Vagina (tissue), 2 donors: ENCODE measurements at places on chromosomes 4 and X.

GRCh38 chr4:42302348-42302747, 94.9 kb upstream of the SHISA3 start:
- H3K4me3 ChIP-seq = no peak overlapping the region
- H3K27me3 ChIP-seq = no peaks in the 10 kb centered on the region
- H3K36me3 ChIP-seq = no peaks in the 10 kb centered on the region
- DNase-seq = no peak
- H3K27ac ChIP-seq = no peak overlapping the region
- no peaks in the 10 kb centered on the region for H3K4me1 ChIP-seq

DNA sequence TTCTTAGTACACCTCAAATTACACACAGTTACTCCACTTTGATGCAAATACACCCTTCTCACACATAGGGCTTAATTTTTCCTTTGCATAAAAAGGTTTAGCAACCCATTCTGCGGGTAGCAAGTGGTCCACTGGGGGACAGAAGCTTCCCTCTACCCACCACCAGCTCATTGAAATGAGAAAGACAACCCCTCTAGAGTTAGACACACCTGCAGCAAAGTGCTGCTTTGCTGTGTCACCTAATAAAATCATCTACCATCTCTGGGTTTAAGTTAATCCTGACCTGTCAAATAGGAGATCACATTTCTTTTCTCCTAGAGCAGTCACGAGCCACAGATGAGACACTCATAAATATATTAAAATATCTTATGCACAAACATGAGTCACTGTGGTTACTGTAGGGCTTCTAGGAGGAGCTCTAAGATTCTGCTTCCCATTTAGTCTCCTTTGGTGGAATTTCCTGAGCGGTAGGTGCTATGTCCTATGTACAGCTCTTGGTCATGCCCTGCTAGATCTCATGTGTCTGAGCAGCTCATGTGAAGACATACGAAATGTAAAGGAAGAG, 11.9 kb downstream of the BMX start:
- no peaks in the 10 kb centered on the region for H3K27me3 ChIP-seq
- no peak for DNase-seq
- no peak overlapping the region for H3K4me3 ChIP-seq
- no peaks in the 10 kb centered on the region for H3K36me3 ChIP-seq
- H3K4me1 ChIP-seq = no peaks in the 10 kb centered on the region

DNA sequence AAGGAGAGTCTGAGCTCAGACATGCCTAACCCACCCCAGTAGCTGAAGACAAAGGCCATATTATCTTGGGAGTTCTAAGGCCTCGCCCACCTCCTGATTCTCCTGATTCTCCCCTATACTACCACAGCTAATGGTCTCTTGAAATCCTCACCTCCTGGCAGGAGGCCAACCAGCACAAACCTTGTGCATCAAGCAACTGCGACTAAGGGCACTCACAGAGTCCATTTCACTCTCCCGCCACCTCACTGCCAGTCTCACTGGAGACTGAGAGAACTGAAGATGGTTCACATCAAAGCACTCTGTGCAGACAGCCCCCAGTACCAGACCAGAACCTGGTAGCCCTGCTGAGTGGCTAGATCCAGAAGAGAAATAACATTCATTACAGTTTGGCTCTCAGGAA, 102.1 kb upstream of the KLF8 start:
- H3K27ac ChIP-seq = no peak overlapping the region
- no peak overlapping the region for H3K4me3 ChIP-seq
- DNase-seq = no peak
- no peaks in the 10 kb centered on the region for H3K36me3 ChIP-seq

DNA sequence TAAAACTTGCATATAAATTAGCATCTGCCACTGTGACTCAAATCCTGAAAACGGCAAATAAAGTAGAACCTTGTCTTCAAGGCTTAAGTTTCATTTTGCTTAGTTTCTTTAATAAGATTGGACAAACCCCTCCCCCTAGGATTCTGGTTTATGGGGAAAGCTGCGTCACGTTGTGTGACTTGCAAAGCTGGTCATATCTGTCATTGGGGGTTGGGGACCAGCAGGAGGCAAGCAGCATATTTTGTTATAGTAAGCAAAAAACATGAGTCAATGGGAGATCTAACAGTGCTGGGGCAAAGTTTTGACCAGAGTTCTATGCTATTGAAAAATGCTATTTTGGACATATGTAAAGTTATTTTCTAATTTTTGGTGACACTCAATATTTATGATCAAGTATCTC, 407.3 kb downstream of the PCDH18 start:
- H3K4me3 ChIP-seq = peak overlapping the region; percentile 32
- H3K36me3 ChIP-seq = no peaks in the 10 kb centered on the region
- H3K4me1 ChIP-seq = no peaks in the 10 kb centered on the region
- no peak overlapping the region for H3K27ac ChIP-seq
- DNase-seq = no peak

DNA sequence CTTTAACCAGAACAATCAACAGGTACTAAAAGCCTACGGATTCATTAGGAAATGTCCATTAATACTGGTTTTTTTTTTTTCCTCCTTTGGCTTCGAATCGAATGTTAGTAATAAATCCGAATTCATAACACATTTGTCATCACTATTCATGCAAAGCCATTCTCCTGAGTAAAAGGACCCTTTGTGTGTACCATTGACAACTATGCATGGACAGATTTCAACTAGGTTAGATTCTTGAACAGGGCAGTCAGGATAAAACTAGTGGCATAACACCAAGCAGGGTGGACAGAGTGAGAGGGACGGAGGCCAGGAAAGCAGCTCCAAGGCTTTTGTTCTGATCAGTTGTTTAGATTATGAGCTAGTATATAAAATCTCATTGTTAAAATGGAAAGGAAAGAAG, 1722.0 kb upstream of the TENM3 start:
- H3K27me3 ChIP-seq = no peaks in the 10 kb centered on the region
- no peak overlapping the region for H3K4me3 ChIP-seq
- no peaks in the 10 kb centered on the region for H3K4me1 ChIP-seq
- no peaks in the 10 kb centered on the region for H3K36me3 ChIP-seq
- H3K27ac ChIP-seq = no peak overlapping the region
